ENCODE measurements at places on chromosomes 3 and 15.

- DNase-seq: no peak
Observed at GRCh38 chr3:77137559-77137958, 97.7 kb downstream of the ROBO2 start.

DNA sequence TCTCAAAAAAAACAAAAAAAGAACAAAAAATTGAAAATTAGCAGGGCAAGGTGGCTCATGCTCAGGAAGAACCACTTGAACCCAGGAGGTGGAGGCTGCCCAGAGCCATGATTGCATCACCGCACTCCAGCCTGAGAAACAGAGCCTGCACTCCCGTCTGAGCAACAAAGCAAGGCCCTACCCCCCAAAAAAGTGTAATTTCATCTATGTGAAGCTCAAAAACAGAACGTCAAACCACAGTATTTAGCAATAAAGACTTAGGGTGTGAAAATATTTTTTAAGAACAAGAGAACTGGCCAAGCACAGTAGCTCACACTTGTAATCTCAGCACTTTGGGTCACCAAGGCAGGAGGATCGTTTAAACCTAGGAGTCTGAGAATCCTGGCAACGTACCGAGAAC is 38.2 kb downstream of the STAG1 start:
- DNase-seq: no peak

DNA sequence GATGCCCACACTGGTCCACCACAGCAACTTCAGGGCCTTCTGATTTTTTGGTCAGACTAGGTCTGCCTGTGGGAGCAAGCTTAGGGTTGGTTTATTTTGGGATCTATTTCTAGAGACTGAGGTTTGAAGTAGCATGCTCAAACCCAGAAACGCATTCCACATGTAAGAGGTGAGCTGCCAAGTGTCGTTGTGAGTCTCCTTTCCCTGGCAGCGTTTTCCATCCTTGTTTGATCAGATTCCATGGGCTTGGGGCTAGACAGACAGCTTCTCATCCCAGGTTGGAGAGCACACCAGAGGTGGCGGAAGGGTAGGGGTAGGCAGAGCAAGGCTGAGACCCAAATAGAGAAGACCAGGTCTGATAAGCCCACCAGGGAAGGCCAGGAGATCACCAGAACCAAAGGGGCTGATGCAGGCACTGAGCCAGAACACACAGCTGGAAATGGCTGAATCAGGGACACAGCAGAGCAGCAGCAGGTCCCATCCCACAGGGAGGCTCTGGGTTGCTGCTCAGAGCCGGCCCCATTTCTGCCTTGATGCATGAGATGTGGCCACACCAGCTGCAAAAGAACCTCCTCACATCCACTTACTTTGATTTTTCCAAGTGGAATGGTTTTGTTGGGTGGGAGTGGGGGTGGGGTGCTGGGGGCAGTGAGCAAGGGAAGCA is 186.8 kb downstream of the THSD4 start:
- DNase-seq: no peak

GRCh38 chr15:43239732-43240491 is 19.1 kb upstream of the EPB42 start:
- no peak for DNase-seq

GRCh38 chr15:25053000-25053815 is 98.4 kb downstream of the SNRPN start:
- no peak for DNase-seq
